ENCODE measurements at places on chromosomes 16 and 17.

- no peak for DNase-seq
These were observed 17.8 kb downstream of the ST6GALNAC2 start for GRCh38 chr17:76567634-76568432.

DNA sequence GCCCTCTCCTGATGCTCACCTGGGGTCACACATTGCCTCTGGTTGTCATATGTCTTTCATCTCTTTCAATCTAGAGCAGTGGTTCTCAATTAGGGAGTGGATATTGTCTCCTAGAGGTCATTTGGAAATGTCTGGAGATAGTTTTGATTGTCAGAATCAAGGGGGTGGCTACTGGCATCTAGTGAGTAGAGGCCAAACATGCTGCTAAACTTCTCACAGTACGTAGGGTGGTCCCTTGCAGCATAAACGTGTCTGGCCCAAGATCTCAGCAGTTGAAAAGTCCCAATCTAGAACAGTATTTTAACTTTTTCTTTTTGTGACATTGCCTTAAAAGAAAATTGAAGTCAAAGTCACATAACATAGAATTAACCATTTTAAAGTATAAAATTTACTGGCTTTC, 30.5 kb upstream of the SLC5A10 start:
- DNase-seq: no peak

DNA sequence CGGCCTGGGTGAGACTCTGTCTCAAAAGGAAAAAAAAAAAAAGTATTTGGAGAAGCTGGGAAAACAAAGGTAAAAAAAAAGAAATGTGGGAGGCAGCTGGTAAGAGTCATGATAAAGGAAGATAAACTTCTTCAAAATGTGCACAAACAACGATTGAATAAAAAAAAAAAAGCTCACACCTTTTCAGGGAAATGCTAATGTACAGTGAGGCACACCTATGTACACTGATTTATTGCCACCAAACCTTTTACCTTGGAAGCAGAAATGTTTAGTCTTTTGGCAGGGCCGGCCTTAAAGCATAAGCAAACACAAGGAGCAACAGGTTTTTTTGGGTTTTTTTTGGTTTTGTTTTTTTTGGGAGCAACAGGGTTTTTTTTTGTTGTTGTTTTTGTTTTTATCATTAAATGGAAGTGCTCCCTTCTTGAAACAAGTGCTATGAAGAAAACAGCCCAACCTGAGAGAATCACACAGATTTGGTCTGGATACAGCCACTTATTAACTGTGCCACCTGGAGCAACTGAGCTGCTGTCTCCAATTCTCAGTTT, 29.8 kb upstream of the KCNJ2 start:
- no peak for DNase-seq

DNA sequence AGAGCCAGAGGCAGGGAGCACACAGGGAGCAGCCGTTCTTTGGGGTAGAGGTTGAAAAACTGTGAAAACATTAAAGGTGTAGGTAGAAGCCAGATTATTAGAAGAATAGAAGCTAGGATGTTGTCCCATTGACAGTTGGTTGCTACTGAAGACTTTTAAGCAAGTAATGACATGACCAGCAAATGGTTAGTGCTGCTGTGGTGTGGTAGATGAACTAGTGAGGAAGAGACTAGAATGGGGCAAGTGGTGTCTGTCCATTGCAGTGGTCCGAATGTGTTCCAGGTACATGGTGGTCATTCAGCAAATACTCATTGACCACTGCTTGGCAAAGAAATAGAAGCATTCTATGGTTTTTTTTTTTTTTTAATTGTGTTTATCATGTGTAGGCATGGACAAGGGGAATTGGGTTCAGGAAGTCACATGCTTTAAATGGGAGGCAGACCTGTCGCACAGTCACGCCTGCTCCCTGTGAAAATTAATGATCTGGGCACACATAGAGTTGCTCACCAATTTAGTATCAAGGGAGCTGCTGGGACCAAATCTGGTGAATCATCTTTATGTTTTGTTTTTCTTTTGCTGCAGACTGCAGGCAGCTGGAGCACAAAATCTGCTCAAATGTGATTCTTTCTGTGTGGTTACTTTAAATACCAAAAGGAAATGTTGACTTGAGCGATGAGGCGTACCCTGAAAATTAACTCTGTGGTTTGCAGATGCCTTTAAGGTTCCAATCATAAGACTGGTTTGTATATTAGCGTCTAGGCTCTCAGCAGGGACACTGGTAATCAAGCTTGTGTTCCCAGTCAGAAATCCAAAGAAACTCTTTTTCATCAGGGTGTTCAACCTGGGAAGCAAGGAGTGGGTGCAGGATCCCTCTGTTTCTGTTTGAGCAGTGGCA, 30.7 kb downstream of the YPEL2 start:
- DNase-seq: no peak

GRCh38 chr17:17810084-17810894, 26.5 kb downstream of the SREBF1 start:
- no peak for DNase-seq

DNA sequence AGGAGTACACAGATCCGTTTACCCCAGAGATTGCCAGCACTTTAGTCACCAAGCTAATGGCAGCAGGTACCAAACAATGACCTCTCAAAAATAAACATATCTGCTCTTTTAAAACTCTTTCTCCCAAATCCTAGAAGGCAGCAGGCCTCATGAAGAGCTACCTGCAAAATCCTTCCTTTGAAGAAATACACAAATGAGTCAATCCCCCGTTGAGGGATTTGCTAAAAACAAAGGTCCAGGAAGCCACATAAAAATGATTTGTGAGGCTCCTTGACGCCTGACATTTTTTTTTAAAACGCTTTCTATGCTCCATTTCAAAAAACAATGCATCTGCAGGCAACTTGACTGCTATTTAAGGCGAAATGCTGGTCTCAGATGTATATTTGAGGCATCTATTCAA, 58.2 kb downstream of the NACA2 start:
- DNase-seq: no peak

- DNase-seq: no peak
These were observed 11.6 kb downstream of the IL34 start for GRCh38 chr16:70657956-70658355.

DNA sequence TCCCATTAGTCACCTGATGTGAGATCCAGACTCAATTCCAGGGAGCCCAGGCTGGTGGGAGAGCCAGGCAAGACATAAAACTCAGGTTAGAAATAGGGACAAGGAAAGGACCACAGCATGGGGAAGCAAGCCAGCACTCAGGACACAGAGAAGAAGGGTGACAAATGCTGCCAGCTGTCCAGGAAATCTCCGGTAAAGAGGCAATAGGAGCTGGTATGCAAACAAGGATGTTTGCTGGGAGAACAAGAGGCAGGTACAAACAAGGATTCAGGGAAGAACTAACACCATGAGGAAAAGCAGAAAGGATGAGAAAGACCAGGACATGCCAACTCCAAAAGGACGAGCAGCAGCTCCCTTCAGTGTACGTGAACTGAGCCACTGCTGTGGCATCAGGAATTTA, 10.2 kb upstream of the TXNDC11 start:
- no peak for DNase-seq

GRCh38 chr16:1062895-1063294, 9.7 kb upstream of the SSTR5 start:
- no peak for DNase-seq

DNA sequence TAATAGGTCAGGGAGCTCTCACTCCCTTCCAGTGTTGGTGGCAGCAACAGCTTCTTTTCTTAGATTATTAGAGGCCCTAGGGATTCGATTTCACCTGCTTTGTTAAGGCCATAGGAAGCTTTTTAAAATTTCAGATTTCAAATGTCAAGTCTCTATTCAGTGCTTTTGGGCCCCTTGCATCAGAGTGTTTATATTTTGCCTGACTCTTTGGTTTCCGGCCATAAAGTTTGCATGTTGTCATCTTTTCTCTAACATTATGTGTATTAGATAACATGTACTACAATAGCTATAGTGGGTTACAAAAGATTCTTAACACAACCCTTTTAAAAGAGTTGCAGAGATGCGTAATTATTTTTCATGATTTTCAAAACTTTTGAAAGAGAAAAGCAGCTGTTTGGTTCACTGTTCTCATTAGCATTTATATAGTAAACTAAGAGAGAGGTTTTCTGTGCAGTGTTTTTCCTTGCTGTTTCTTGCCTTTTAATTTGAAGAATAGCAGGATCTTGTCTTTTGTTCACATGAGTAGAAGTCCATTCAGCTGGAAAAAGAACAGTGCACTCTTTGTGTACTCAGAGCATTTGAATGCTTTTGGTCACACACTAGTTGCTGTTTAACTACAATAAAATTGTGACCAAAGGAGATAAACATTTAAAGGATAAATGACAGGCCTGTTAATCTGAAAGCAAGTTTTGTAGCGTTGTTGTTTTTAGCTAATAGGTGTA, 52.5 kb downstream of the FTO start:
- no peak for DNase-seq

DNA sequence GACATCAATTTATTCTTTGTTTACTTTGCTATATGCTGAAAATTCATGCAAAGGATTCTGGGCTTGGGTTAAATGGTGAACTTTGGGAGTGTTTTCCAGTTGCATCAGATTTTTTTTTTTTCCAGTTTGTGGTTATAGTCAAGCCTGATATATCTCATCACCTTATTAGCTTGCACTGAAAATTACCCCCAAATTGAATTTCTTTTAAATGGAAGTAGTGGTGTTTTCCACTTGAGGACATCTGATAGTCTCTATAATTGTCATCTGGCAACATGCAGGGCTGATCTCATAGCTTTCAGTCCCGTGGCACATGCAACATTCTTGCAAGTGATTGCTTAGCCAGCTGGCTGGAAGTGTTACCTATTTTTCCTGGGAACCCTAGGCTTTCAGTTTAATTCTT, 4.7 kb upstream of the KRTAP3-1 start:
- DNase-seq: no peak

DNA sequence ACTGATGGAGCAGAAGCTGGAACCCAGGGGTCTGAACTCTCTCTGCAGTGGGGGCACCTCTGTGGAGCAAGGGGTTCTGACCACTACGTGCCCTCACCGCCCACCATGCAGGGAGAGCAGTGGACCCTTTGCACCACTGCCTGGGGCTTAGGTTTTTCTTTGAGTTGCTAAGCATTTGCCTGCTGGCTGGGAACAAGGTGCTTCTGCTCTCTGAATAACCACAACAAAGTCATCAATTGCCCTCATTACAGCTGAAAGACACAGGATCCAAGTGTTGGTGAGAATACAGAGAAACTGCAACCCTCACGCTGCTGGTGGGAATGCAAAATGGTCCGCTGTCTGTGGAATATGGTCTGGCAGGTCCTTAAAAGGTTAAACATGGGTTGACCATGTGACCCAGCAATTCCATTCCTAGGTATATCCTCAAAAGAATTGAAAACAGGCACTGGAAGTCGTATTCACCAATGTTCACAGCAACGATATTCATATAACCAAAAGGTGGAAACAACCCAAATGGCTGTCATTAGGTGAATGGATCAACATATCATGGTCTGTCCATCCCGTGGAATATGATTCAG, 22.8 kb downstream of the NLRC3 start:
- DNase-seq: no peak

GRCh38 chr16:20303012-20303411, 24.3 kb downstream of the GP2 start:
- no peak for DNase-seq

- no peak for DNase-seq
These were observed 33.6 kb upstream of the ANKFY1 start for GRCh38 chr17:4297351-4297750.

DNA sequence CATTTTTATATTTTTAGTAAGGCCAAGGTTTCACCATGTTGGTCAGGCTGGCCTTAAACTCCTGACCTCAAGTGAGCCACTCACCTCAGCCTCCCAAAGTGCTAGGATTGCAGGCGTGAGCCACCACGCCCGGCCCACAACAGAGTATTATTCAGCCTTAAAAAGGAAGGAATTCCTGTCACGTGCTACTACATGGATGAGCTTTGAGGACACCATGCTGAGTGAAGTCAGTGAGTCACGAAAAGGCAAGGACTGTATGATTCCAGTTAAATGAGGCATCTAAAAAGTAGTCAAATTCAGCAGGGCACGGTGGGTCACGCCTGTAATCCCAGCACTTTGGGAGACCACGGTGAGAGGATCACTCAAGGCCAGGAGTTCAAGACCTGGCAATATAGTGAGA, 9.7 kb downstream of the CSF3 start:
- no peak for DNase-seq

- no peak for DNase-seq
These were observed 50.8 kb upstream of the JPH3 start for GRCh38 chr16:87551487-87551886.

DNA sequence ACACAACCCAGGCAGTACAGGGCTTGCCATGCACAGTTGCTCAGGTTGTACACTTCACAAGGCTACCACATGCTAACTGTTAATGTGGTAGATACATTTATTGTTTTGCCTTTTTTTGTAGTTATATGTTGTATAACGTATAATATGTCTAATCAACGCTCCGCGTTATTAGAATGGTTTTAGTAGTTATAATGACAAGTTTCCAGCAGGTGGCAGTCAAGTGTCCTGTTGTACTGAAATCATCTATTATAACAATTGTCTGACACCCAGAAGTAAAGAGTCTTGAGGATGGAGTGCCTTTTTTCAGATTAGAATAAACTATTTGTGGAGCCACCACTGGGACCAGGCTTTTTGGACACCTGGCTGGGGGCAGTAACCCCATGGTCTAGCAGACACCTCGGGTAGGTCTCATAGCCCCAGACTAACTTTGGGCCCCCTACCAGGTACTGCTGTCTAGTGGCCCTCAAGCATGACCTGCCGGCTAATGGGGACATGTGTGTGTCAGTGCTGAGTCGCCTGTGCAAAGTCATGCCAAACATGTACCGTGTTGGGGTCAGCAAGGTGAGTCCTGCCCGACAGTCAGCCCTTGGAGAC, 32.8 kb downstream of the MYO15A start:
- DNase-seq: peak; percentile 6

DNA sequence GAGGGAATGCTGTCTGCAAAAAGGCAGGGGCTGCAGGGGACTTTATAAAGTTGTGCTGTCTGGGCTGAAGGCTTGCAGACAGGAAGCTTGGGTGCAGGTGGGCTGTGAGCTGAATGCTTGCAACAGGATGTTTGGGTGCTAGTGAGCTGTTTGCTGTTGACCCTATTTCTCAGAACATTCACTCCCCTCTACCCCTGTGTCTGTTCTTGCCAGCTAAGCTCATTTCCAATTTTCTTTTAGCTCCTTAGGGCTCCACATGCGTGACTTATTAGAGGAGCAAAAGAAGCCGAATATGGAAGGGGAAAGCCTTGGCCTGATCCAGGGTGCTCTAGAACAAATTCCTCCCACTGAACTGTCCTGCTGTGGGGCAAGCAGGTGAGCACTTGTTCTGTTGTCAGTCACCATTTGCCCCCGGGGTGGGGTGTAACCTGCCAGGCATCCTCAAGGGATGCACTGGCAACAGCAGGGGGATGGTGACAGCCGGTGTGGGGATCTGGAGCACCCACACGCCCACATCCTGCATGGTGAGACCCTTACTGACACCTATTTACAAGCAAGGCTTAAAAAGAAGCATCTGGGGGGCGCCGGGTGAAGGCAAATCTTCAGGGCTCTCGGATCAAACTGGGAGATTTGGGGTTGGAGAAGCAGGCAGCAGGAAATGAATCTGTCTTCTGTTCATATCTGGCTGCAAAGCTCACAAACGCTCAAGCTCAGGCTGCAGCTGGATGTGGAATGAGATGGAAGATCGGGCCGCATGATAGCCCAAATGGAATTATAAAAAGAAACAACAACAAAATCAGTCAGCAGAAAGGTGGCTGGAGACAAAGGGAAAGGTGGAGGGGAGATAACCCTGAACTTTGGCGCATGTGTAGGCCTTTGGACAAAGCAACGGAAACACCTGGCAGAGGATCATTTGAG, 21.1 kb upstream of the NUP93 start:
- peak; percentile 27 for DNase-seq

- no peak for DNase-seq
These were observed 28.4 kb upstream of the MED13 start for GRCh38 chr17:62093188-62094155.

GRCh38 chr16:27326738-27327585, 13.2 kb downstream of the IL4R start:
- DNase-seq: no peak

All from activated CD4-positive, CD25-positive, alpha-beta regulatory T cell (primary cell).